Activated B cell treated with CpG ODN at 0.5 μM for 24 hours (primary cell): ENCODE measurements at places on chromosomes 4 and X. TPM values are rescaled to one million over a fixed set of nuclear protein-coding genes. Genes with fewer than 3 reads are reported as not detected.

Gene GIMD1
- not detected in 2 replicates for total RNA-seq

Gene RIBC1
- 0.86 and 0.91 TPM in 2 replicates for total RNA-seq

Gene WAS
- 101 and 102 TPM in 2 replicates for total RNA-seq

Gene UGT2B17
- 2.5 and 2.8 TPM in 2 replicates for total RNA-seq

Gene PCDH19
- not detected in 2 replicates for total RNA-seq

Gene NAP1L2
- total RNA-seq = 0.80 and 1.1 TPM in 2 replicates

Gene BRS3
- not detected in 2 replicates for total RNA-seq

Gene UGT2B7
- total RNA-seq = not detected in 2 replicates

Gene CCNB3
- 0.37 and 1.4 TPM in 2 replicates for total RNA-seq
